KG1 (cell line): ENCODE measurements at places on chromosomes 5 and 9.

DNA sequence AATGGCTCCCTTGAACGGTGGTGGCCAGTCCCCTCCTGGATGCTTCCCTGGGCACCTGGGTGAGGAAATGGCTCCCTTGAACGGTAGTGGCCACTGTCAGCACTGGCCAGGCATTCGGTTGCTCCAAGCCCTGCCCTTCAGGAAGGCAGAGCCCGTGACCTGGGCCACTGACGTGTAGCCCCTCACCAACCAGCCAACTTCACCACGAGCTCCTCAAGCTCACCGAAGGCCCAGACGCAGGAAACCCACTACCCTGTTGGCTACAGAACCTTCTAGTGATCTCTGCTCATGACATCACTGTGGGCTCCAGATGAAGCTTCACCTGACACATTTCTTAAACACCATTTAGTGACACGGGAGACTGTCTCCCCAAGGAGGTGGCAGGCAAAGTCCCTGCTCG lies 9.2 kb downstream of the SLC6A3 start:
- no peak for DNase-seq

DNA sequence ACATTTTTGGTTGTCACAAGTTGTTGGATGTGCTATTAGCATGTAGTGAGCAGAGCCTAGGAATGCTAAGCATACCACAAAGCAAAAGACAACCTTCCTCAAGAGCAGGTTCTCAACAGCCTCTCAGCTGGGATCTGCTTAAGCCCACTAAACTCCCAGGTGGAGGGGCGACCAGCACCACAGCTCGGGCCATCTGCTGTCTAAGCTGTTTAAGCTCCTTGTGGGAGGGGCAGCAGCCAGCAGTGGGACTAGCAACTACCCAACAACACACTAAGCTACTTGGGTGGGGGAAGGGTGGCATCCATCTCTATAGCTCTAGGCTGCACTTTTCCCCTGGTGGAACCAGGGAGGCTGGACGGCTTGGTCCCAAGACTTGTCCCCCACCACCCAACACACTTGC lies 1052.7 kb upstream of the ARRDC3 start:
- DNase-seq, result no peak

- DNase-seq, result no peak
Observed at GRCh38 chr5:146344155-146345118, 5.8 kb downstream of the POU4F3 start.

DNA sequence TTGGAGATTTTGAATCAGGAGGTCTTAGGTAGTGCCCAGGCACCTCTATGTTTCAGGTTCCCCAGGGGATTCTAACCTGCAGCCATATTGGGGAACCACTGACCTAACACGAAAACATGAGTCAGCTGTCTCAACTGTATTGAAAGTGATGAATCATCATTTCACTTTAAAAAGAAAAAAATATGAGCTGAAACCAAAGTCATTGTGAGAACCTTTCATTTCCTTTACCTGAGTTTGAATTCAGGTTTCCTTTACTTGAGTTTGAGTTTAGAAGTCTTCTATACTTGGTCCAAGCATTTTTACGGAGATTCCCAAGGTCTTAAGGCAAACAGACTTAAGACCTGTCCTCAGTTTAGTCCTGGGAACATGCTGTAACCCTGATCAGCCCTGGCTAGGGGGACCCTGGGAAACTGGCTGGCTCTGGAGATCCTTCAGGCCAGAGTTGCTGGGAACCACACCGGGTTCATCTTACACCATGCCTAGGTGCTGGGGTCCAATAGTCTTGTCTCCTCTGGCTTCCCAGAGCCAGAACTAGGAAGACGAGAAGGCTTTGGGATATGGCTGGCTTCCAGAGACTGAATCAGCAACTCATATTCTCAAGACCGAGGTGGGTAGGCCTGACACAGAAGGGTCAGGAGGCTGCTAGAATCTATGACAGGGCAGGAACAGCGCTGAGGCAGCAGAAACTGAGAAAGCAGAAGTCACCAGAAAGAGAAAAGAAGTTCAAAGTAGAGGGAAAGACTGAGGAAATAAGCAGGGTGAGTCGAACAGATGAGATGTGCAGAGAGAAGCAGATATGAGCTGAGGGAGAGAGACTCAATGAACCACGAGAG lies 16.4 kb upstream of the PDCD1LG2 start:
- no peak for DNase-seq

GRCh38 chr9:109996936-109997580 lies 210.9 kb downstream of the C9orf152 start:
- DNase-seq, result no peak

DNA sequence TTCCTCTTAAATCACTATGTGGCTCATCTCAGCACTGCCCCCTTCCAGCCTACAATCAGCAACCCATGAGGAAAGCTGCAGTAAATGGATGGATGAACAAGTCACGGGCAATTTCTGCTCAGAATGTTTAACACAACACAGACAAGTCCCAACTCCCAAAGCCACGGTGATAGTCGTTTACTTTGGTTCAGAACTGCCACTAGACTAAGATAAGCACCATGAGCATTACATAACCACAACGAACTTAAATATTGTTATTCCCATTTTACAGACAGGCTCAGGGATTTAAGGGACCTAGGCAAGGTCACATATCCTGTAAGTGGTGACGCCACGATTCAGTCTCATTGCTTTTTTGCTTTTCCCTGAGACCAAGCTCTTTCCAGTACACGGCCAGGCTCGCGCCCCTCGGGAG lies 2.0 kb upstream of the SMIM27 start:
- no peak for DNase-seq

GRCh38 chr9:134325096-134325812 lies 1.0 kb upstream of the RXRA start:
- no peak for DNase-seq

DNA sequence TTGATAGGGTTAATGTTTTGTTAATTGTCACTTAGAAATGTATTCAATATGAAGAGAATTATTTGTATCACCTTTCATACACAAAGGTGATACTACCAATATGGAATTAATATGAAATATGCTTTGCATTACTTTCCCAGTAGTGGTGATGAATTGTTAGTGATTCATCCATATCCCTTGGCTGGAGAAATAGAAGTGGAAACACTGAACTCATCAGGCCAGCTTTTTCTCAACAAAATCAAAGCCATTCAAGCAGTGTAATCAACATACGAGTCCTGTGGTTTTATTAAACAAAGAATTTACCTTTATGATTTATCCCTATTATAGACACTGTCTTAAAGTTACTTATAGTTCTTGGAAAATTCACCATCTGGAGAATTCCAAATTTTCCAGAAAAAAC lies 264.0 kb upstream of the MEF2C start:
- DNase-seq, result no peak

- no peak for DNase-seq
Observed at GRCh38 chr5:64180661-64181343, 15.2 kb downstream of the RNF180 start.

GRCh38 chr5:170307575-170308465 lies 10.2 kb upstream of the LCP2 start:
- no peak for DNase-seq
